ENCODE measurements at places on chromosomes 7 and 10.

DNA sequence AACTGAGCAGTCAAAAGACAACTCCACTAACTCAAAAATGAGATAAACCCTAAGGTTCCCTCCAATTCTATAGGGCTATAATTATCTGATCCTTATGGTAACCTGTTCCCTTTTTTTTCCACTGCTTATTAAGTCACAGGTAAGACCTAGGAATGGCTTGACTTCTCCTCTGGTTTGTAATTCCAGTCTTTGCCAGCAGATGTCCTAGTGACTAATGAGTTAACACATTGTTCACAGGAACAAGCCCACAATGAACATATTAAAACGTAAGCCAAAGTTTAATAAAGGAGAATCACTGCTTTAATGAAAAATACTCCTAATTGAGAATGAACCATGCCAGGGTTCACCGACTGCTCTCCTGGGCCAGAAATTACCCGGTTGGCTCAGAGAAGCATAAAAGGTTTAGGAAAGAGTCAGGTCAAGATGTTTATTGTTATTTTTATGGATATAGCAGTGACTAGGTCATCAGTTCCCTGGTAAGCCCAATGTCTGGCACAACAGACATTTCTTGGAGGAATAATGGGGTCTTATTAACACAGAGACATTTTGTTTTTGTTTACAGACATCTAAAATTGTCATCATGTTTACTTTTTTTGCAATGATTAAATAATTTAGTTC lies 120.1 kb downstream of the ELAPOR2 start:
- peak; percentile 87 for DNase-seq

DNA sequence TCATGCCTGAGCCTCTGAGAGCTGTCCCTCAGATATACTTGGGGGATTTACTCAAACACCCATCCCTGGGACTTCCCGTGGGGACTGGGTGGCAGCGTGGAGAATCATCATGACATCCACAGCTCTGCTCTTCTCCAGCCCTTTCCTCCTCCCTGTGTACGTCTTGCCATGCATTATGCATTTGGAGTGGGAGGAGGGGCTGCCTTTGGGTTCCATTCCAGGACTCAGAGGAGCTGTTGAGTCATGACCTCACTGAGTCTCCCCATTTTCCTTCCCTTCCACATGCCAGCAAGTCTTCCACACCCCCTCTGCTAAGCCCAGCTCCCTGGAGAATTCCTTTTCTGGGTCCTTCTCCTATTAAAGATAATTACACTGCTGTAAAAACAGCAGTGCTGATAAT lies 480.7 kb downstream of the SORCS3 start:
- DNase-seq = no peak

DNA sequence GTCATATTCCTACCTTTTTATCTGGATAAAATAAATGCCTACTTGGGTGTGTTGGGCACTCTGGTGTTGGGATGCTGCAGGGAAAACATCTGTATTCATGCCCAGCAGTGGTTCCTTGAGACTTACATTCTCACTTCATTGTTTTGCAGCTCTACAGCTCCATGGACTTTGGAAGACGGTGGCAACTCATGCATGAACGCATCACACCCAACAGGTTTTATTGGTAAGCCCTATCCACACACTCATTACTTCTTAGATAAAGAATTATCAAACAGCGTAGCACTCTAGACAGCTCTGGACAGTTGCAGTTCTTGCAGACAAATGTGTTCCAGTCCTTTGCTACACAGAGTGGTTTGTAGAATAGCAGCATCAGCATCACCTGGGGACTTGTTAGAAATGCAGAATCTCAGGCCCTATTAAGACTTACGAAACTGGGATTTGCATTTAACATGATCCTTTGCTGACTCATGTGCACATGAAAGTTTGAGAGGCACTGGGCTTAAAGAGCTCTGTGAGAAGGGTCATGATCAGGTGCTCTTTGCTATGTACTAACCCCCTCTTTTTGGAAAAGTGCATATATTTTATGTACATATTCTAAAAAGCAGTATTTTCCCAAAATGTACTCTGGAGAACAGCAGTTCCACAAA lies 401.9 kb downstream of the SORCS3 start:
- no peak for DNase-seq

DNA sequence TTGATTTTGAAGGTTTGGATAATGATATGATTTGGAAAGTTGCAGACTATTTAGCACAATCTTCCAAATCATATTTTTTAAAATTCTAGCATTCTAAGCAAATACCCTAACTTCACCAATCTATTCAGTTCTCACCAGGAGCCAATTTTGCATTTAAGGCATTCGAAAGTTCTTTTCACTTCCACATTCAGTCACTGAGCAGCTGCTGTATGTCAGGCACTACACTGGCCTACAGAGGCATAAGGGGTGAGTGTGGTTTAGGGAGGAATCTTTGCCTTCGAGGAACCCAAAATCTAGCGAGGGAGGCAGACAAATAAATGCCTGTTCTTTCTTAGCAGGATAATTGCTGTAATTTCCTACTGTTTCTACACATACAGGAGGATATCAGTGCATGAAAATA lies 10.7 kb upstream of the UCN3 start:
- DNase-seq = no peak

GRCh38 chr7:80643336-80643915 lies 5.0 kb downstream of the CD36 start:
- no peak for DNase-seq

- peak; percentile 86 for DNase-seq
Measured at GRCh38 chr10:89327803-89328441, at the start of gene IFIT3. TSS of gene IFIT3 (plus strand) at chr10:89327997. CDS start at chr10:89328074, 77 bp downstream.

- DNase-seq = no peak
Measured at GRCh38 chr7:43906331-43907010, at the start of gene URGCP. TSS of gene URGCP (minus strand) at chr7:43906596. CDS start at chr7:43906575, 21 bp downstream.

DNA sequence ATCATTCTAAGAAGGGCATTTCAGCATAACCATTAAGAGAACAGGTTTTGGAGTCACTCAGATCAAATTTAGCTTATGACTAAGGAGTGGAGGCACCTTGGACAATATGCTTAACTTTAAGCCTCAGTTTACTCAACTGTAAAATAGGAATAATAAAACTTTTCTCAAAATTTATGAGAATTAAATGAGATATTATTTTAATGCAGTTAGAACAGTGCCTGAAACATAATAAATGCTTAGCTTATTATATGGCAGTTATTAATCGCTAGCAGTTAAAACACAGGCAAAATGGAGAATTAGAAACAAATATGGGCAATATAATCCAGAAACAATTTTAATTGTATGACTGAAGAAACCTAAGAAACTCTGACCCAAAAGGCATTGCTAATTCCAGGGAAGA lies 2.9 kb upstream of the AUTS2 start:
- DNase-seq = no peak

DNA sequence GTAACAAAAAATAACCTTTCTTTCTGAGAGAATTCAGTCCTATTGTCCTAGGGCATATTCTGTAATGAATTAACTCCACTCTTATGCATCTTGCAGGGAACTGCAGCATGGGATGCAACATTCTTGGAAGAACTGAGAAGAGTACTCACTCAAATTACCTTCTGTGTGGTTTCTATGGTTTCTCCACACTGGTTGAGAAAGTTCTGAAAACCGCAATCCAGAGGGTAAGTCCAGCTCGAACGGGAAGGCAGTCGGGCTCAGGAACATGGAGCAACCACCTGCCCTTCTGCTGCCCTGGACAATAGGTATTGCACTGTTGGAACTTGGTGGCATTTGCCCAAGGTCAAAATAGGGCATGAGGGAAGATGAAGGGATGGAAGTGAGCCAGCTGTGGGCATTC lies 59.6 kb upstream of the CDK13 start:
- DNase-seq = no peak

- DNase-seq = no peak
Measured at GRCh38 chr10:1007583-1007982, 18.1 kb downstream of the IDI2 start.

GRCh38 chr7:108127461-108127860 lies 2.7 kb downstream of the LAMB4 start:
- DNase-seq = no peak

GRCh38 chr10:100998183-100998990 lies 1.2 kb upstream of the LZTS2 start:
- peak; percentile 88 for DNase-seq

- no peak for DNase-seq
Measured at GRCh38 chr7:55928006-55928767, 23.5 kb upstream of the MRPS17 start.

DNA sequence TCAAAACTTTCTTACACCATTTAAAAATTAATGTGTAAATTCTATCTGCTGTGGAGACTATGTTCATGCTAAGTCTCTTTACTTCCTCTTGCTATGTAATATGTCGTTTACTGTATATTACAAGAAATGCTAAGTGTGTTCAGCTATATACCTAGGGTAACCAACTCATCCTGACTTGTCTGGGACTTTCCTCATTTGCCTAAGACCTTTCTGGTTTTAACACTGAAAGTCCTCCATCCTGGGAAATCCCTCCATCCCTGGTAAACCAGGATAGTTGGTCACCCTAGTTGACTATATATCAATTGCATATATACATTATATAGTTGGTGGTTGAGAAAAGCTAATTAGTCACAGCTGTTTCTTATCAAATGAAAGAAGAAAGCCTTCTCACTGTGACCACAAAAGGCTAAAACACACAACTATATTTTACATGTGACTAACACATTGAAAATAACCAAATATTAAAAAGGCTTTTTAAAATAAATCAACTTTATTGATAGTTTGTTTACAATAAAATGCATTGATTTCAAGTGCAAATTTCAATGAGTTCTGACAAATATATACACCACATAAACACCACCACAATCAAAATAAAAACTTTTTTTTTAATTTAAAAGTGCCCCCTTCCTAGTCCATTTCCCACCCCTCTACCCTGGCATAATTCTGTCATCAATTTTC lies 167.7 kb upstream of the INHBA start:
- DNase-seq = no peak

GRCh38 chr7:131010029-131010716 lies 276.2 kb upstream of the KLF14 start:
- DNase-seq = no peak

DNA sequence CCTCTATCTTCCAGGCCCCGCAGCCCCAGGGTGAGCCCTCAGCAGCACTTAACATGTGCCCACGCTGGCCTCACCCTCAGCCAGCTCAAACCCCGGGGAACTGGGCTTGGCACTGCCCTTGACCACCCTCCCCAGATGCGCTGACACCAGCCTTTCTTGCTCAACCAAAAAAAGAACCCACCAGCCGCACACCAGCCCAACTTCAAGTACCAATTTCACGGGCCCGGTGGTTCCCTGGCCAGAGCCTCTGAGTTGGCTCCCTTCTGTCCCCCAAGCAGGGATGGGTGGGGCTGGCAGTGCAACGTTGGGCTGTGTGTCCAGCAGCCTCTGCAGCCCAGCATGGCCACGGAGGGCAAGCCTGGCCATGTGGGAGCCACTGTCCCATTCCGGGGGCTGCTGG lies 96.3 kb downstream of the COL13A1 start:
- no peak for DNase-seq

GRCh38 chr10:62373995-62374861 lies at the start of gene ZNF365:
TSS of gene ZNF365 (plus strand) at chr10:62374369. CDS start at chr10:62376194, 1,825 bp downstream.
- peak; percentile 55 for DNase-seq

DNA sequence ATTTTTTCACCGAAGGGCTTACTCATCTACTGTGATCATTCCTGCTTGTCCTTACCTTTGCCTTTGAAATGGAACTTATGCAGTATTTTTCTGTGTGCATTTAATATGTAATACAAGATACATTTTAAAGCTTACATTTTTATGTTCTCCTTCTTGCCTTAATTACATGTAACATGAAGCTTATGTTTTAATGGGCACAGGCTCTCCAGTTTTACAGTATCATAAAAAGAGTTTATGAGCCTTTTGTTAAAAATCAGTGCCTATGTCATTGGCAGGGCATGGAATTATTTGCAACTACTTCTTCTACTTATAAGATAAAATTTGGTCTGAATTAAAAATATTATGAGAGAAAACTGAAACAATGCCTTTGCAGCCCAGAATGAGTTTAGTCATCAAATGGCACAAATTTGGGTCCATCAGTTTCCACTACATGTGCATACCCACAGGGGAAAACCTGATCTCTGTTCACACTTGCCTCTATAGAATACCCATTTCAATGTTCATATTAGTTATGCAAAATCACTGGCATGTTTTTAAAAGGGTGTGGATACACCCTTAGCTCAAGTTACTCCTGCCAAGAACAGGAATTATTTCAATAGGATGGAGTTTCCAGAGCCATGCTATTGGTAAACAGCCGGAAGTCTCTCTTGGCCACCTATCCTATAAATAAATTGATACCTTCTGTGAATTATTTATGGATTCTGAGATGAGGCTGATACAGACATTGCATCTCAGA lies 27.9 kb upstream of the WNT16 start:
- no peak for DNase-seq

GRCh38 chr7:140744005-140744404 lies 47.5 kb downstream of the NDUFB2 start:
- DNase-seq = no peak

DNA sequence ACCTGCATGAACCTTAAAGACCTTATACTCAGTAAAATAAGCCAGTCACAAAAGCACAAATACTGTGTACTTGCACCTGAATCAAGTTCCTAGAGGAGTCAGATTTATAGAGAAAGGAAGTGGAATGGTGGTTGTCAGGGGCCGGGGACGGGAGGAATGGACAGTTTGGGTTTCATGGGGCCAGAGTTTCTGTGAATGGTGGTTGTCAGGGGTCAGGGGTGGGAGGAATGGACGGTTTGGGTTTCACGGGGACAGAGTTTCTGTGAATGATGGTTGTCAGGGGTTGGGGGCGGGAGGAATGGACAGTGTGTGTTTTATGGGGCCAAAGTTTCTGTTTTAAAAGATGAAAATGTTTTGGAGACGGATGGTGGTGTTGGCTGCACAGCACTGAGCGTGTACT lies 260.0 kb upstream of the MKI67 start:
- no peak for DNase-seq

DNA sequence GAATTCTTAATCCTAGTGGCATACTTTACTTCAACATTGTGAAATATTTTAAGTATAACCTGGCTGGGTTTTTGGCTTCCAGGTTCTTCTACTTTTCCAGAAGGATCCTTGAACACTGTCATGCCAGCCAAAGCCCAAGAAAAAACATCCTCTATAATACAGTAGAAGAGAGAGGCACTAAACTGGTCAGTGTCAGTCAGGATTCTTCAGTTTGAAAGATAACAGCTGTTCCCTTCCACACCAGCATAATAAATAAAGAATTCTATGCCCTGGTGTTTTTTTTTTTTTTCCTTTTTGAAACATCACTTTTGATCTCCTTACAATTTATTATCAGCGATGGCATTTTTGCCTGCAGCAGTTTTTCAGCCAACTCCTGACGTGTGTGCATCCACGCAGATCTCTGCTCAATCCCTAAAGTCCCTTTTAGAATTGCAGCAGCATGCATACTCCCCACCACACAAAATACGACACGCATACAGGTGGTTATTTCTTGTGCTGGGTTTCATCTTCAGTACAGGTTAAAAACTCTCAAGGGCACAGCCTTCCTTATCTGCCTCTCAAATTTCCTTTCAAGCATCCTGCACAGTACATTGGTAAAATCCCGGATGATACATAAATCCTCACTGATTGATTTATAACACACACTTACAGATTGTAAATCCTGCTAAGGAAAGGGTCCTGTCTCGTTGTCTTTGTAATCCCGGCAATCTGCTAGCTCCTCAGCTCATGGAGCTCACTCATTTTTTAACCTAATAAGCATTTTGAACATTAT lies 100.2 kb downstream of the TPK1 start:
- no peak for DNase-seq
